ENCODE measurements at places on chromosomes 2 and 18. TPM values are rescaled to one million over a fixed set of nuclear protein-coding genes. Genes with fewer than 3 reads are reported as not detected.

RAB17 gene
- not detected for total RNA-seq

ADAM17 gene
- total RNA-seq: 49.7 TPM

ACADL gene
- total RNA-seq: 0.09 TPM

GALR1 gene
- total RNA-seq: not detected

SH3RF3 gene
- 0.28 TPM for total RNA-seq

MBD5 gene
- 32.0 TPM for total RNA-seq

DNA sequence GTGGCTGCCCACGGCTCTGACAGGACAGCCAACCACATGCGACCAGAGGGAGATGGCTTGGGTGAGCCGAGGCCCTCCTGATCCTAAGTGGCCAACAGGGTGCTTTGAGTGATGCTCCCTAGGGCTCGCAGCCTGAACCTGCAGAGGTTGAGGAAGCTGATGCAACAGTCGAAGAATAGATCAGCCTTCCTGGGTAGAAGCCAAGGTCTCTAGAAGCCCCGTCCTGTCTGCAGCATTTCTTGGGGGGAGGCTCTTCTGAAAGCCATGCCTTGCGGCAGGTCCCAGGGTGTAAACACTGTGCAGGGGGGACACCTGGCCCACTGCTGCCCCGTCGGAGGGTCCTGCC, 136.4 kb downstream of the HDAC4 start:
- no peak for DNase-seq

GRCh38 chr2:203077451-203077850, 62.8 kb downstream of the NBEAL1 start:
- no peak for DNase-seq

GRCh38 chr2:86556508-86556907, 6.7 kb downstream of the CHMP3 start:
- no peak for DNase-seq

DNA sequence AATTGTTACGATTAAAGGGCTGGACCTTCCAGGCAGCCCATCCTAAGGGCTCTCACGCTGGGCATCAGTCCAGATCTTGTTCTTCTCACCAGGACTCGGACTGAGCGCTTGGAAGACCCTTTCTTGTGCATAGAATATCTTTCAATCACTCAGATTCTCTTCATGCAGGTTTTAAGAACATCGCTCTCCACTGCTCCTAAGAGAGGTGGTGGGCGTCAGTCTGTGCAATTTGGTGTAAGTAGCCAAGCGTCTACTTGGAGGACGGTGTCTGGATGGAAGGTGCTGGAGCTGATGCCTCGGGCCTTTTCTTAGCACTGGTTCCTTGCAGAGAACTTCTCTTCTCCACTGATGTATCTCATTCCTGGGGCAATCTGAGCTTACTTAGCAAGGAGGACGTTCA, 68.7 kb downstream of the ASB1 start:
- DNase-seq: no peak

DNA sequence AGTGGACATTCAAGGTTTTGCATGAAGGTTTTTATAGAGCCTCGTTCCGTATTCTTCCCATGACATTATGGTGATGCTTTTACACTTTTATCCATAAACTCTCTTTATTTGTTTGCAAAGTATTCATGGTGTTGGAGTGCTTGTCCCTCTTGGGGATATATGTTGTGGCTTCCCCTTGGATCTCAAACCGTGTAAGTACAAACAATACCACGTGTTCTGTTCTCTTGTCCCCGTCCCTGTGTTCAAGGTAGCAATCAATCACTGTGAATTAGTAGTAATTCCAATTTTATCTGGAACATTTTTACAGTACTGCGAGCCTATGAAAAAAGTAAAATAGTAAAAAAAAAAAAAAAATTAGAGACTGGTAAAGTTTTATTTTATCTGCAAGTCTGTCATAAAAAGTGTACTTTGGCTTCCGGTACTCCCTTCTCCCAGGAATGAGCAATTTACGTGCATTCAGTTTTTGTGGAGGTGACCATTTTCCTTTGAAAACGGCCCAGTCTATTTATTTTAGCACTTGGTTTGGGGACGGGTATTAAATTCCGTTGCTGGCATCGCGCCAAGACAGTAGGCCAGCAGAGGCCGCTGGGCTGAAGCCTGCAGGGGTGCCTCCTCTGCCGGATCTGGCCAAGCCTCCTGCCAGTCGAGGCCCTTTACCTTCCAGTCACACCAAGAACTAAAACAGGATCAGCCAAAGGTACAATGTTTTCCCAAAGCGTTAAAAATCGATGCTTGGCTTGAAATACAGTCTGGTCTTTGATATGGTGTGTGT, 175.7 kb downstream of the SOCS6 start:
- peak; percentile 83 for DNase-seq

- no peak for DNase-seq
Measured at GRCh38 chr2:241066171-241066892, 35.8 kb downstream of the MTERF4 start.

DNA sequence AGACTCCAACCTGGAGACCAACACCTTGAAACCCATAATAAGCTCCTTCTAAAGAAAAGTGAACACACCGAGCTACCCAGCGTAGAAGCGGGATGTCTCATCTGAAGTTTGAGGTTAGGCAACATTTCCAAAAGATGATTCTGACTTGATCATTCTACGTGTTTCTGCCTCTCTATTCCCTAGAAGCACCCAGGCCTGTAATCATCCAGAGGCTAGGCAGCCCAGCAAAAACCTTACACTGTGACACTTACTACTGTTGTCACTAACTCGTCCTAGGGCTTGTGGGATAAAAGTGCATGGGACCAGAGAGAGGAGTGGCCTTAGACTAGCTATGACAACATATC, 1.4 kb downstream of the ZBTB14 start:
- no peak for DNase-seq

DNA sequence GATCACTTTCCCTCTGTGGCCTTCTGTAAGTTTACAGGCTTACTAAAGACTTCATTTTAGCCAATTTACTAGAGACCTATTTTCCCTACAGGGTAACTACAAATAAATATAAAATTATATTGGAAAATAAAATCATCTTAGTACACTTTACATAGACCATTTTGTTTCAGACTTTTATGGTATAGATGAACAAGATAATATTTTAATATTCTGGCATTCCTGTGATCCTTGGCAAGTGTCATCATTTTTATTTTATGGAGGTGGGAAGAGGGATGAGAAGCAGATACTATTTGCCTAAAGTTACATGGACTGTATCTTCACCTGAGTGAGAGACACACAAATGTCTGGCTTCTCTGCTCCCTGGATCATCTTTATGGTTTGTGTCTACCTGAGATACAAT, 149.6 kb upstream of the CWC22 start:
- DNase-seq: no peak

- DNase-seq: no peak
Measured at GRCh38 chr2:44200759-44201158, 32.1 kb downstream of the PPM1B start.

GRCh38 chr2:56357655-56358295, 174.0 kb downstream of the CCDC85A start:
- DNase-seq: no peak

DNA sequence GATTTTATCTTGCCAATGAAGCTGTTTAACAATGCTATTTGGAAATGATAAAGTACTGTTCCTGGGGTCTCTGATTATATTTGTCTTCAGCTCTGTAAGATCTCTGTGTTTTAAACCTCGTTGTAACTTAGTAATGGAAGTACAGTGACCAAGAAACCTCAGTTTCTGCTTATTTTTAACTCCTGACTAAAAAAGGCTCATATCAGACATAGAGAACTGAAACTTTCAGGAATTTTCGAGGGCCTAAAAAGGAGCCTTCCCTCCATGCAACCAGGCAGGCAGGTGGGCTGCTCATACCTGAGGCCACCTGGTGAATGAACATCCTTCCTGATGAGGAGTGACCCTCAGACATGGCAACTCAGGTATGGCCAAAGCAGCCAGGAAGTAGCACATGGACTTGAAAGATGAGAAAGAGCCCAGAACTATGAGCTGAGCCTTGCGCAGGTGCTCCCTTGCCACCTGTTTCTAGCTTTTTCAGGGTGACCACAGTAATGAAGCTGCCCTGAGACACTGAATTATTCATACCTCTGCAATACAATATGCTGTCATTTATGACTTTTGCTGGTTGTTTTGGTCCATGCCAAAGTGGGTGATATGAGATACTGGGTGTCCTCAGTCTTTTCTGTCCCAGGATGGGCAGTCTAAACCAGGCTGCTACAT, 23.9 kb downstream of the MYO3B start:
- DNase-seq: no peak

DNA sequence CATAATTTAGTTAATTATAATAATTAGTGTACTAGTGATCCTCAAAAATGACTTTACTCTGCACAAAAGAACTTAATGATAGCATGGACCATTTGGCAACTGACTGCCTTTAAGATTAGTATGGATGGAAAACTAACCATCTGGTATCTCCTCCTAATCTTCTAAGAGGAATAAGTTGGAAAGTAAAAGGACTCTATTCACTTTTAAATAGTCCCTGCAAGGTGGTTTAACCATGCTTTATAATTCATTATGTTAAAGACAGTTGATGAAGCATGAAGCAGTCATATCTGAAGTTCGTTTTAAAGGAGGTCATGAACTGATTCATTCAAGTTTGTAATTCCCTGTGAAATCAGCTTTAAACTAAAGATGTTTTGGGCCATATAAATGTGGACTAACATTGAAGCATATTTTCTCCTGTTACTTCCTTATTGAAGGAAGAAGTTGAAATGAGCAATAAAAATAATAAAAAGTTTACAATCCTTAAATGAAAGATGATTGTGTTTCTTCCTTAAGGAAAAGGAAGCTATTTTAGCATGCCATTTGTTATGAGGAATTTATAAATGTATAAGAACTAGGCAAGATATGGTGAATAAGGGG, 446.0 kb downstream of the XIRP2 start:
- no peak for DNase-seq

DNA sequence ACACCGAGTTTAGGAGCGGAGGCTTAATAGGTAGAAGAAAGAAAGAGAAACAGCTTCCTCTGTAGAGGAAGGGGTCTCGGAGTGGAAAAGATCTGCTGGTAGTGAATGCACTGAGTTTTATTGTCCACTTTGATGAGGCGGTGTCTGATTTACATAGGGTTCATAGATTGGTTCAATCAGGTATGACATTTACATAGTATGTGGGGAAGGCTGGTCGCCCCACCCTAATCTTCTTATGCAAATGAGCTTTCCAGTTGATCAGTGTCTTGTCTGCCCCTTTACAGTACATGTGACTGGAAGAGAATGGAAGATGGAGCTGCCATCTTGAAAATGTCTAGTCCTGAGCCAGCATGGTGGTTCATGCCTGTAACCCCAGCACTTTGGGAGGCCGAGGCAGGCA, 19.9 kb upstream of the CNOT11 start:
- DNase-seq: no peak

DNA sequence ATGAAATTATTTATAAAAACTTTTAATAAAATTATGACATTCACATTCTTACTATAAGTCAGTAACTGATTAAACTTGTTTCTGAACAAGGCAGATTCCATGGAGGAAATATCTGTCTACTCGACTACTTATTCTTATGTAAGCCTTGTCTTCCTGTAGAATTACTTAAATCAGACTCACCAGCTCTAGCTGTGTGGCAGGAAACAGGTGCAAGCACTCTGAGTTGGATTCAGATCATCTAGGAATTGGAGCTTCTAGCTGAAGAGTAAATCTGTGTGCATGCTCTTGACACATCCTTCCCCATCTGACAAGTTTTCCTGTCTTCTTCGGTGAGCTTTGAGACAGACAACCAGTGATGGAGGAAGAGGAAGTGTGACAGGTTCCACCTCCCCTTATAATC, 284.7 kb downstream of the TRIB2 start:
- no peak for DNase-seq

DNA sequence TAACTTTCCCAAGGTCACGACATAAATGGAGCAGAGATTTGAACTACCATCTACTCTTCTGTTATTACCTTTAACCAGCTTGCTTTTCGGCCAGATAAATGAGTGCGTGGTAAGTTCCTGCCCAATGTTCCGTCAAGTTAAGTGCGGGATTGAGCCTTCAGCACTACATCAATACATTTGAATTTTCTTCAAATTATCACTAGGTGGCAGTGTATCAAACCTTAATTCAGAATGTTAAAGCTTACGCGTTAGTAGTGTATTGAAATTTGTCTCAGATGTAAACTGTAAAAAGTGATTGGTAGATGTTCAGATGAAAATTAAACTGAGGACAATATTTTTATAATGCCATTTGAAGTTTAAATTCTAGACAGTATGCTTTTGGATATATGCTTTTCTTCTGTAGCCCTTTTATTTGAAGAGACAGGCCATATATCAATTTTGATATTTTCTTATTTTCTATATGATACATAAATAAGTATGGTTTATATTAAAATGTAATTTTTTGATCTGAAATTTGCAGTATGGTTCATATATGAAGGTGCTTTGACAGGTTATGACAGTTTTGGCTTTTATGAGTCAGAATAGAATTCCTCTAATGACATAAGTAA, 681.3 kb downstream of the ADCYAP1 start:
- DNase-seq: peak; percentile 50

DNA sequence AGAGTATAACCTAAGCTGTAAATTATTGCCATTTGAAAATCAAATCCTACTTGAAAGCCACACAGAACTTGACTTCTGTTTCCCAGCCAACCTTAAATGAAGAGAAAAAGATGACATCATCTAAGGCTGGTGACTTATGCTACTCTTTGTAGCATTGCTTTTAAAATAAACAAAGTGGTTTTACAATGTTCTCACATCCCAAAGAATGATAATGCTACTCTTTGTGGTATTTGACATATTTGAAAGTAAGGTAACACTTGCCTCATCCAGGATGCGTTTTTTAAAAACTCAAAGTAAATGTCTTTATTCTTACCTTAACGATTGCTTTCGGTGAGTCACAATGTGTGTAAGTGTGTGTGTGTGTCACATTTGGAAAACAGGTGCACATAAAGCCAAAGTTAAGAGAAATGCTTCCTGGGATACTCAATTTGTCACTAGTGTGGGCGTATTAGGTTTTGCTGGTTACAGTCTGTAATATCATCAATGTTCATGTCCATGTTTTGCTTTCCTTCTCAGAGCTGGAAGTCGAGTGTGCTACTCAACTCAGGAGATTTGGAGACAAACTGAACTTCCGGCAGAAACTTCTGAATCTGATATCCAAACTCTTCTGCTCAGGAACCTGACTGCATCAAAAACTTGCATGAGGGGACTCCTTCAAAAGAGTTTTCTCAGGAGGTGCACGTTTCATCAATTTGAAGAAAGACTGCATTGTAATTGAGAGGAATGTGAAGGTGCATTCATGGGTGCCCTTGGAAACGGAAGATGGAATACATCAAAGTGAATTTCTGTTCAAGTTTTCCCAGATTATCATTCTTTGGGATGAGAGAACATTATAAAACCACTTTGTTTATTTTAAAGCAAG, 2.6 kb downstream of the PMAIP1 start:
- no peak for DNase-seq

- peak; percentile 3 for DNase-seq
Measured at GRCh38 chr18:67893916-67894315, 377.4 kb upstream of the DSEL start.

GRCh38 chr18:30925795-30926194, 116.7 kb downstream of the DSC3 start:
- DNase-seq: no peak
